Small intestine (tissue), 16 donors: ENCODE measurements at places on chromosomes 3 and 15. TPM values are rescaled to one million over a fixed set of nuclear protein-coding genes. Genes with fewer than 3 reads are reported as not detected.

LMAN1L gene
- not detected for polyA plus RNA-seq

CADPS gene
- polyA plus RNA-seq = 4.7 TPM

PHLDB2 gene
- 7.7 TPM for polyA plus RNA-seq

INO80 gene
- polyA plus RNA-seq = 18.7 TPM

RAD54L2 gene
- 8.7 TPM for polyA plus RNA-seq

GPR171 gene
- polyA plus RNA-seq = 2.1 TPM

ERICH6 gene
- polyA plus RNA-seq = not detected

PLSCR2 gene
- not detected for polyA plus RNA-seq

CILP gene
- polyA plus RNA-seq = 8.7 TPM

TNNC1 gene
- 0.79 TPM for polyA plus RNA-seq

ATP13A5 gene
- 0.21 TPM for polyA plus RNA-seq

SKOR1 gene
- polyA plus RNA-seq = 0.27 TPM

LRRC31 gene
- 26.4 TPM for polyA plus RNA-seq

PLA2G4B gene
- 4.6 TPM for polyA plus RNA-seq

NRG4 gene
- not detected for polyA plus RNA-seq

ZNF620 gene
- 8.4 TPM for polyA plus RNA-seq

CSPG4 gene
- polyA plus RNA-seq = 0.22 TPM

CDC25A gene
- polyA plus RNA-seq = 5.3 TPM

GNAT1 gene
- polyA plus RNA-seq = not detected

CACNA2D2 gene
- polyA plus RNA-seq = 0.97 TPM

ACKR4 gene
- 24.4 TPM for polyA plus RNA-seq

MED12L gene
- polyA plus RNA-seq = 2.4 TPM

SYNPR gene
- not detected for polyA plus RNA-seq

SPATA12 gene
- not detected for polyA plus RNA-seq

SNX22 gene
- polyA plus RNA-seq = 0.54 TPM

TLR9 gene
- 0.12 TPM for polyA plus RNA-seq

GABRR3 gene
- not detected for polyA plus RNA-seq

CFAP91 gene
- not detected for polyA plus RNA-seq

RASL12 gene
- 0.45 TPM for polyA plus RNA-seq

CADM2 gene
- not detected for polyA plus RNA-seq

CHRNB4 gene
- polyA plus RNA-seq = 1.4 TPM

SNRK gene
- polyA plus RNA-seq = 17.2 TPM

DGKG gene
- polyA plus RNA-seq = 1.6 TPM

BCL2A1 gene
- 5.1 TPM for polyA plus RNA-seq

RGMA gene
- polyA plus RNA-seq = 1.1 TPM

REC114 gene
- 0.13 TPM for polyA plus RNA-seq

AADAC gene
- polyA plus RNA-seq = 101 TPM

DNAH12 gene
- not detected for polyA plus RNA-seq

CCR2 gene
- 0.87 TPM for polyA plus RNA-seq

PRSS50 gene
- polyA plus RNA-seq = 3.7 TPM

PCBP4 gene
- polyA plus RNA-seq = 33.0 TPM

NR2E3 gene
- polyA plus RNA-seq = 0.89 TPM

RTP1 gene
- not detected for polyA plus RNA-seq

KLHL40 gene
- polyA plus RNA-seq = 0.01 TPM

AGTR1 gene
- polyA plus RNA-seq = not detected

ST6GAL1 gene
- 219 TPM for polyA plus RNA-seq

CIAO2A gene
- 206 TPM for polyA plus RNA-seq

ELL3 gene
- 27.9 TPM for polyA plus RNA-seq

CMTM8 gene
- polyA plus RNA-seq = 41.3 TPM

XYLB gene
- 4.9 TPM for polyA plus RNA-seq

SLC22A14 gene
- polyA plus RNA-seq = 0.27 TPM

TF gene
- polyA plus RNA-seq = under 0.01 TPM

GABPB1 gene
- polyA plus RNA-seq = 4.3 TPM

HTR3D gene
- polyA plus RNA-seq = not detected

SLC7A14 gene
- polyA plus RNA-seq = 1.6 TPM

CTXN2 gene
- not detected for polyA plus RNA-seq

IQCF5 gene
- not detected for polyA plus RNA-seq

SLC22A13 gene
- 0.18 TPM for polyA plus RNA-seq

MAGI1 gene
- 12.2 TPM for polyA plus RNA-seq
